ENCODE measurements at places on chromosomes 12 and 14. TPM values are rescaled to one million over a fixed set of nuclear protein-coding genes. Genes with fewer than 3 reads are reported as not detected.

Gene B3GNT4
- under 0.01 TPM for total RNA-seq

Gene ASB2
- total RNA-seq: not detected

Gene ERP27
- total RNA-seq: not detected

Gene MMAB
- 78.3 TPM for total RNA-seq

Gene PLEKHD1
- total RNA-seq: not detected

Gene RHOJ
- total RNA-seq: 1.1 TPM

Gene SRRM4
- total RNA-seq: not detected

Gene CMA1
- total RNA-seq: not detected

Gene ESPL1
- 6.2 TPM for total RNA-seq

Gene GLT1D1
- total RNA-seq: not detected

Gene ACSS3
- 4.9 TPM for total RNA-seq

Gene CAPZA3
- not detected for total RNA-seq

Gene ALDH1L2
- total RNA-seq: 18.4 TPM

Gene ACRBP
- total RNA-seq: 0.78 TPM

Gene WIF1
- total RNA-seq: 0.37 TPM
